ENCODE measurements at places on chromosomes 4 and X.

- no peak for DNase-seq
Observed at GRCh38 chr4:23567338-23567737, 322.5 kb downstream of the PPARGC1A start.

- peak; percentile 26 for DNase-seq
Observed at GRCh38 chr4:104064646-104065577, 345.1 kb upstream of the TACR3 start.

- DNase-seq = peak; percentile 12
Observed at GRCh38 chrX:111869639-111870034, 6.3 kb upstream of the TRPC5OS start.

DNA sequence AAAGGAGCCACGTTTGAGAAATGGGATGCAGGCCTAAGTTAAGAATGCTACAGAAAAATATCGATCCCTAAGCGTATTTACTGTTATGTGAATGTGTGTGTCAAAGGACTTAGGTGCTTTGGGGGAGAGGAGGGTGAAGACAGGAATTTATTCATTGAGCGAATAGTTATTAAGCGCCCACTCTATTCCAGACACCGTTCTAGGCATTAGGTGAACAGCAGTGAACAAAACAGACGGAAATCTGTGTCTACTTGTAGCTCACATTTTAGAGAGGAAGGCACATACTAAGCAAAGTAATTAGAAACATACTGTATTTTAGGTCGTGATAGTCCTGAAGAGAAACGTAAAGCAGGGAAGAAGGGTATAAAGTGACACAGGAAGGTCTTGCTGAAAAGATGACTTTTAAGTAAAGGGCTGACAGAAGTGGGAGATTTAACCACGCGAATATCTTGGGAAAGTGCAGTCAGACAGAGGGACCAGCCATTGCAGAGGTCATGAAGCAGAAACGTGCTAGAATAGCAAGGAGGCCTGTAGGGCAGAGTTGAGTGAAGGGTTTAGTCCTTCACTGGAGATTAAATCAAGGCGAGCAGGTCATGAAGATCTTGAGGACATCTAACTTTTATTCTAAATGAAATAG lies 541 bp downstream of the AIMP1 start:
- DNase-seq = no peak

GRCh38 chr4:100799761-100800539 lies 282.1 kb upstream of the EMCN start:
- DNase-seq = no peak

DNA sequence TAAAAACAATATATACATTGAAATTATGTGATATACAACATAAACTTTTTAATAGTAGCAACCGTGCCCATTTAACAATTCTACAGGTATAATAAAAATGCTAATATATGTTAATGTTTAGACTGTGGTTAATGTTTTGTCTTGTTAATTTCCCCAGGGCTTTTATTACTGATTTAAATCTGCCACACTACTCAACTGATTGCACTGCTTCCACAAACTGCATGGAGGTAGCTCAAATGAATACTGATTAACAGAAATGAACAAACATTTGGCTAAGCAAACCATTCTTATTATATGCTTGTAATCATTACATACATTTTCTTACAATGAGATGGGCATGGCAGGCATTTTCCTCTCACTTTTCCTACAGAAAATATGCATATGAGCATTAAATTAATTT lies 275.9 kb downstream of the GPC3 start:
- DNase-seq = no peak

DNA sequence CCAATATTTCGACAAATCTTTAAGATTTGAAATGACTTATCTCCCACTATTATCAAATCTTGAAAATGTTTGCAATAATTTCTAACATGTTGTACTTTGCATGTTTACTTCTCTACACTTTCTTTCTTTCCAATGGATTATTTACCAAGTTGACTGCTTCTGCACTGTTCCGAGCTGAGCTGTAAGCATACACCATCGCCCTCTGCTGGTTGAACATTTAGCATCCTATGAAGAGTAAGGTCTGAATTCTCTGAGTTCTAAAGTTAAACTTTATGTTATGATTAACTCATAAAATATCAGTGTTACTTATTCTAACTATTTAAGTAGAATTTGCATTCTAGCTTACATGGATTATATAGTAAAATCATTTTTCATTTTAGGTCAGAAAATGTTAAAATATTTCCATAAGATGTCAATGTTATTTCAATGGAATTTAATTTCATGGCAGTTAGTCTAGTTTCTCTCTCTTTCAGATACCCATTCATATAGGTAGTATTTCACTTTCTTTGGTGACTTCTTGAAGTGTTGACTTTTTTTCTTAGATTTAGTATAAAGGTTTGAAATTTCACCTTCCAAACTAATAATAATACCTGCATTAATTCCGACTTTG lies 137.4 kb downstream of the DKK2 start:
- peak; percentile 7 for DNase-seq

DNA sequence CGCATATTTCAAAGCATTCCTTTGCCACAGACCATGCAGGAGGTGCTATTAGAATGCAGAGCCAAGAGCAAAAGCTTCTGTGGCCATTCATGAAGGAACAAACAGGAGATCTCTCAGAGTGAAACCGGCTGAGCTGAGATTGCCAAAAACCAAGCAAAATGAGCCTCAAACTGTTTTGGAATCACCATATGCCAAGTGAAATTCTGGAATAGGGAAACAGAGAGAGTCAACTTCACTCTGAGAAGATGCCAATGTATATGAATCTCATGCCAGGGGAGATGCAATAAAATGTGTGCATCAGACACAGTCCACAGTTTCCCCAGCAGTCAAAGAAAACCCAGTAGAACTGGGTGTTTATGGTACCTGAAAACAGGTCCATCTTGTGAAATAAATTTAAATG lies 42.3 kb downstream of the SRPX start:
- no peak for DNase-seq

DNA sequence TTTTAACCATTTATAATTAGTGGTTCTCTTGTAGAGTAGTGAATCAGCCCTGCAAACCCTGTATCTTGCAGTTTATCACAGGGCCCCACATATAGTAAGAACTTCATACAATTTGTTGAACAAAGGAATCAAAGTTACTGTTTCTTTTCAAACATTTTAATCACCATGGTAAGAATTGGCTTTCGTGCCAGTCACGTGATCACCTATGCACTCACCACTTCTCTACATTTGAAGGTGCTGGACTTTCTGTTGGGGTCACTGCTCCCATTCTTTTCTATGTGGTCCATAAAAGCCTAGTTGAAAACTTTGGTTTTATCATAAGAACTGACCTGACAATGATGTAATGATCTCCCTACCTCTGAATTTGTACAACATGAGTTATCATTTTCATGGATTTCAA lies 426.4 kb upstream of the CPEB2 start:
- DNase-seq = no peak

- DNase-seq = no peak
Observed at GRCh38 chr4:152646221-152646620, 33.6 kb downstream of the TMEM154 start.

GRCh38 chrX:150455215-150455608 lies 92.1 kb downstream of the MAMLD1 start:
- DNase-seq = no peak

GRCh38 chr4:163495900-163496299 lies 1.4 kb downstream of the TMA16 start:
- peak; percentile 31 for DNase-seq

DNA sequence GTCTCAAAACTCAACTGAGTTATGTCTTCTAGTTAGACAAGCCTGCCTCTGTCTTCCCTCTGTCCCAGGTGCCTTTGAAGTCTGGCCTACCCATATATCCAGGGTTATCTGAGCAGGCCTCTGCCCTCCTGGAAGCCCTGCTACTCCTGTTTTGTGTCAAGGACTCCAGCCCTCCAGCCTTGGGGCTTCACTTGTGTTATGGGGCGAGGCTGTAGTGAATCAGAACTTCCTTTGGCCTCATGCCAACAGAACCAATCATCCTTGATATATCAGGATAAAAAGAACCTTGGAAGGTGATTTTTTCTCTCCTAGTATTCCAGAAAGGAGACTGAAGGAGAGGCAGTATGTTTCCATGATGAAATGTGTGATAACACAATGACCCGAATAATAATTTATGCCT lies 8.9 kb upstream of the ADGRG4 start:
- no peak for DNase-seq

DNA sequence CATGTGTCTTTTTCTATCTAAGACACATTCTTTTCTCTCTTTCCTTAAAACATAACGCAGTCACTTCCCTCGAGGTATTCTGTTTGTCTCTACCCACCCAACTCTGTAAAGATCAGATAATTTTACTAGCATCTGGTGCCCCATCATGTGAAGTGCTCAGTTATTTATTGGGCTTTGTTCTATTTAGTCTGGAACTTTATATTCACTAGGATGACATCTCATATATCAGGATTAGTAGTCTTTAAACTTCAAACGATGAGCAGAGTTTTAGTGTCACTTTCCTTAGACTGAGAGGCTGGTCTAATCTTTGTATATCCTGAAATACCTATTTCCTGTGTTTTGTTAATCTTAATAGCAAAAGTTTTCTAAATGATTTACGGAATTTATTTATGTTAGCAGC lies 445.5 kb upstream of the NDST3 start:
- no peak for DNase-seq

DNA sequence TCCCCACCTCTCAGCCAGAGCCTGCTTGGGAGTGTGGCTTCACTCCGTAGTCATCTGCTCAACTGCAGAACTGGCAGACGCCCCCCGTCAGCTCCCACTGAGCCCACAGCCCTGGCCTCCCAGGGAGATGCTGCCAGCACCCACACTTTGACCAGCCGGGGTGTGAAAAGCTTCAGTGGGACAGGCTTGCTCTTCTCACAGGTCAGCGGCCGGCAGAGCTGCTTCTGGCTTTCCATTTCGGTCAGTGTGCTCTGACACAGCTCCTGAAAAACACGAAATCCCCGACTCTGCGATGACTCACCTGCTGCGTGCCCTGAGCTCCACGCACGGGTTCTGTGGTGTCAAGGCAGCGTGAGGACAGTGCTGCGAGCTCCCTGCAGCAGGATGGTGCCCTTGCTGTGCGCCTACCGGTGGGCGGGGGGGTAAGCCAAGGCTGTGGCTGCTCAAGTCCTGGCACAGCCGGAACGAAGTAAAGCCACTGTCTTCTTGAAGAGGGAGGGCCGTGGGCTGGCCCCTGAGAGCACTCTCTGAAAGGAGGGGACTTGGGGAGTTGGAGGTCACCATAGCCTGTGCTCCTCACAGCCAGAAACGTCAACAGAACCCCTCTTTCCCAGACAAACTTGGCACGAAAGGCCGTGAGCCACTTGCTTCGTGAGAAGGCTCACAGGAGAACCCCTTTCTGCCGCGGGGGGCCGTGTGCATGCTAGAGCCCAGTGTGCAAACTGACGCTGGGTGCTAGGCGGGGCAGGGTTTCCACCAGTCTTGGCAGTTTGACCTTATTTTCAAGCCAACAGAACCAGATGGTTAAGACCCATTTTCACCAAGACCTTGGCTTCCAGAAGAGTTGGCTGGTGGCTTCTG lies 23.6 kb downstream of the NOP14 start:
- no peak for DNase-seq

- no peak for DNase-seq
Observed at GRCh38 chrX:139766545-139766983, 58.6 kb upstream of the MCF2 start.

DNA sequence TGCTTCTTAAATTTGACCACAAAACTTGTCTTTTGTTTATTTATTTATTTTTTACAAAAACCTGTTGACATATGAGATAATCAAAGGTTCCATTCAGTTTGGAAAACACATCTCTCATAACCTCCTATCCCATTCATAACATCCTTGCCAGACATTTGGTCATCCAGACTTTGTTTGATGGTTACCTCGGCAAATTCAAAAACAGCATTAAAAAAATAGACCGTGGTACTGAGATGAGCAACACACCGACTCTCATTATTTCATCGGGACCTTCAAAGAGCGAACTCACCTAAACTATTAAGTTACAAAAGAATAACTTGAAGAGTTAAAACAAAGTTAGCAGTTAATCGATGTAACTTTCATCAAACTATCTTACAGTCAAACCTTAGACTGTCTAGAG lies 85.8 kb upstream of the RPS6KA3 start:
- DNase-seq = no peak

DNA sequence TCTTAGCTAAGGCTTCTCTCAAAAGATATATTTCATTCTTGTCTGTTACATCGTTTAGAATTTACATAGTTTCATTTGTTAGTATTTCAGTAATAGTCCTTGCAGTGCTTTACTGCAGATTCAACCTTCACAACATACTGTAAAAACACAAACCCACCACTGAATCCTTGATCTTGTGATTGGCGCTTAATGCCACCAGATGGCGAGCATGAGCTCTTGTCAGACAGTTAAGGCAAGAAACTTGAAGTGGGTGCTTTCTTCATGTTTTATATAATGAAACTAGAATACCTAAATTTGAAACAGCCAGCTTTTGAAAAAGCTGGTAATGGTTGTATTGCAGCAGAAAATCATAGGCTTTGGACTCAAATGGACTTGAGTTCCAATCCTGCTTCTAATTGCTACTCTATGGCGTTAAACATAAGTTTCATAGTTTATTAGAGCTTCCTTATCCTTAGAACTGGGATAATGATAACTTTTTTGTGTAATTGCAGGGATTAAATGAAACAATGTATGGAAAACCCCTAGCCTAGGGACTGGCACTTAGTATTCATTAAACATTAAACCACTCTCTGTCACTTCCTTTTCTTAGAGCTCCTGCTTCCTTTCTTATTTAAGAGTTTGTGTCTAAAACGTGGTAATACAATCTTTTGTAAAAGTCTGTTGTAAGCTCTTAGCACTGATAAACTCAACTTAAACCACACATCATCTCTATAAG lies 95.1 kb downstream of the USP9X start:
- peak; percentile 49 for DNase-seq

DNA sequence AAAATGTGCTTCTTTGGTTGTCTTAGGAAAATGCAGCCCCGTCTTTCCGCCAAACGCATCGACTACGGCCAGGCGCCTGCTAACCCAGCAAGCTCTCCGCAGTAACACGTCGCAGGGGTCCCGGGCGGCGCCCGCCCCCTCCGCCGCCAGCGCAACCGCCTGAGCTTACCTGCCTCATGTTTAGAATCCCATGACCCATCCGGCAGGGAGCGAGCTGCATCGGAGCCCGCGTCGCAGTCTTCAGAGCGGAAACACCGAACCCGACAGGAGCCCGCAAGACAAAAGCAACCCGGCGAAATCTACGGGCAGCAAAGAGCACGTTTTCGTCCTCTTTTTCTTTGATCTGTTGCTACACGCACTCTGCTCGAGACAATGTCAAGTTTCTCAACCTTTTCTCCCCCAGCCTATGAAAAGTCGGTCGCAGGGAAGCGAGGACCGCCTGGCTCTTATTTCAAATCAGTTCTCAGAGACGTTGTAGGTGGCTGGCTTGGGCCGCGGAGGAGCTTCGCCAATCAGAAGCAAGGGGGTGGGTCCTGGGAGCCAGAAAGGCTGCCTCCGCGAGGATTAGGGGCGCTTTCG lies at the start of gene MID1:
MID1 (minus strand) TSS at position 465 of the 579 bp plus-strand sequence. CDS start 53,038 bp downstream, outside the sequence.
- DNase-seq = no peak

- DNase-seq = no peak
Observed at GRCh38 chr4:123640271-123640670, 243.7 kb downstream of the SPRY1 start.

- DNase-seq = no peak
Observed at GRCh38 chrX:40816906-40817305, 81.6 kb upstream of the MED14 start.
